ENCODE measurements at places on chromosomes 7 and 10. TPM values are rescaled to one million over a fixed set of nuclear protein-coding genes. Genes with fewer than 3 reads are reported as not detected.

DNA sequence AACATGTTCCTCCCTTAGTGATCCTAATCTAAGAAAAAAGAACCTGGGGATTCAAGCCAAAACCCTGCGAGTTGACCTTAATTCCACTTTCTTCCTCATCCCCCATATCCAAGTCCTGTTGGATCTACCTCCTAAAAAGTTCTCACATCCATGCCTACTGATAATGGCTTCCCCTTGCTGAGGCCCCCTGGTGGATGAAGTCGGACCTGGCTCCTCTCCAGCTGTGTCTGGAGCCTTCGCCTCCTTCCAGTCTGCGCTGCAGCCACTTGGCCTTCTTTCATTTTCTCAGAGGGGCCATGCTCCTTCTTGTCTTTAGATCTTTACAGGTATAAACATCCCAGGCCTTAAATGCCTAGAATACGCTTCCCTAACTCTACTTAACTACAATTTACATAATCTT lies 8.1 kb downstream of the PDE1C start:
- DNase-seq, result no peak

DNA sequence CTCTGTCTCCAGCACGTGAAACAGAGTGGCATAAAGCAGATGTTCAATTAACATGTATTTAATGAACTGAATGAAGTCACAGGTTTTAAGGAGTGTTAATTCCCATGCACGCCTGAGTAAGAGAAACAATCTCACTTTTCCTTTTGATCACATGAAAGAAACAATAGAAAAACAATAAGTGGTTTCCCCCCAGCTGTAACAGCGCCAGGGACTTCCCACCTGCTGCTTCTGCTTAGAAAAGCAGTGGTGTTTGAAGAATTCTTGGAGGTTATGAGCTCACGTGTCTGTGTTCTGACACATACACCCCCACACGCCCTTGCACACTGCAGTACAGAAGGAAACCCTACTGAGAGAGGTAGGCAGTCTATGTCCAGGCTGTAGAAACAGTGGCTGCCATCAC lies 51.3 kb upstream of the FRMD4A start:
- DNase-seq, result peak; percentile 18

- no peak for DNase-seq
These were observed 9.4 kb downstream of the ARID5B start for GRCh38 chr10:61910894-61911293.

- DNase-seq, result no peak
These were observed 4.5 kb upstream of the ZNF438 start for GRCh38 chr10:31036209-31036608.

DNA sequence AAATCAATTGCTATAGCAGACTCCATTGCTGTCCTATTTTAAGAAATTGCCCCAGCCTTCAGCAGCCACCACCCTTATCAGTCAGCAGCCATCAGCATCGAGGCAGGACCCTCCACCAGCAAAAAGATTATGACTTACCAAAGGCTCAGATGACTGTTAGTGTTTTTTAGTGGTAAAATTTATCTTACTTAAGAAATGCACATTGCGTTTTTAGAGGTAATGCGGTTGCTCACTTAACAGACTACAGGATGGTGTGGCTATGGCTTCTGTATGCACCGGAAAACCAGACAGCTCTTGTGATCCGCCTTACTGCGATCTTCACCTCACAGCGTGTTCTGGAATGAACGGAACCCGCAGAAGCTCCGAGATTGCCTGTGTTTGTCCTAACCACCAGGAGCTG lies 58.1 kb downstream of the WDR37 start:
- no peak for DNase-seq

DNA sequence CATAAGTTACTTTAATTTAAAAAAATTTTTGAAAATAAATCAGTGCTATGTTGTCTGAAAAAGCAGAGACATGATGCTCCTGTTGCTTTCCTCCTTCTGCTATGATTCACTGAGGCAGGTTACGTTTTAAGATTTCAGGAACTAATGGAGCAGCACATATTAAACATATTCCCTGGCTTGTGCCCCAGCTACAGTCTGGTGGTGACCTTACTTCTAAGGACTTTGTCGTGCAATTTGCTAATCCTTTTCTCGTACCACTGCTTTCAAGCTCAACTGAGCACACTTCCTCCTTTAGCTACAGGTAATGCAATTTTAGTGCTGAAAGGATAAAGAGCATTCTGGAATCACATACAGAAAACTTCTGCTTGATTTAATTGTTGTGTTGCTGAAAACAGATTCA lies 16.2 kb upstream of the PRR15 start:
- no peak for DNase-seq

DNA sequence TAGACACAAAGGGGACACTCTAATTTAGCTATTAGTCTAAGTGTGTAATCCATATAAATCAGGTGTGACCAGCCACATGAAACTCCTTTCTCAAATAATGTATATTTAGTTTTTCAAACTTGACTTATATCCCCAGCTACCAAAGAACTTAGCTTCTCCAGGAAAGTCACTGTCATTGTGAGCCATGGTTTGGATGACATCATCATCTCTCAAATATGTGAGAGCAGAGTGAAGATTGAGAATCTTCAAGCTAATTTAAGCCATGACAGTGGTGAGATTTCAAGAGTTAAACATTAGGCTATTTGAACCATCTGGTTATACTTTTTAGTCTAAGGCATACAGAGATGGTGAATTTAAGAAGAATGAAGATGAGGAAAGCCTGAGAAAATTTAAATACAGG lies 1165.6 kb downstream of the CNTNAP2 start:
- DNase-seq, result no peak

GRCh38 chr7:26375726-26376174 lies 84.1 kb downstream of the SNX10 start:
- DNase-seq, result no peak

DNA sequence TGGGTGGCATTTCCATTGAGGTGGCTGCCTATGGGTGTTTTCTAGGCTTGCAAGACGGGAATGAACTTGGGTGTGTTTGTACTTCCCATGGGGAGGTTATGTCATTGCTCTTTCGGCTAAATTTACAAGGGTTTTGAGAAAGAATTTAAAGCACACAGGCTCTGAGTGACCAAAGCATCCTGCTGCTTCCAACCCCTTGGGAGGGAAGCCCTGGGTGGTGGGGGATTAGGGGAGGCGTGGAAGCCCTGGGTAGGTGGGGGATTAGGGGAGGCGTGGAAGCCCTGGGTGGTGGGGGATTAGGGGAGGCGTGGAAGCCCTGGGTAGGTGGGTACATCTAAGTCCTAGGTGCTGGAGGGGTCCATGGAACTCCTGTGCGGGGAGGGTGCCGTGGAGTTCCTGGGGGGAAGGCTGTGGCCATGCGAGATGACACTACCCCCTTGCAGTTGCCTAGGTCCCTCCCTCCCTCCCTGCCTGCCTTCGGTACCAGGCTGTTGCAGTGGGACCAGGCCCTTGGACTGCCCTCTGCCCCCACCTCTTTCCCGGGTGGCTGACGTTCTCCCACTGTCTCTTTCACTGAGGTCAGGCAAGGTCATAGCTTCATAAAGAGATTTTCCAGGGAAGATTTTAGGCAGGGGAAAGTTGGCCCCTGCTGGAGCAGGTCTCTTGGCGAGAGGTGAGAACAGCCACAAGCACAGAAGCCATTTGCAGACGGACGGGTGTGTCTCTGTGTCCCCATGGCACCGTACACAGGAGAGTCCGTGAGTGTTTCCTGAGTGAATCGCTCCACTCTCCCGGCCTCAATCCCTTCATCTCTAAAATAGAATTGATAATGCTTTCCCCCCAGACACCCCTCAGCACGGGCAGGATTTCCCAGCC lies 19.5 kb downstream of the PRF1 start:
- DNase-seq, result no peak

Gene NFE2L3
- polyA plus RNA-seq, result 9.6 TPM

Gene ZNF804B
- not detected for polyA plus RNA-seq

Gene AMZ1
- polyA plus RNA-seq, result not detected
